Right lung (tissue), 10 donors: ENCODE measurements at places on chromosomes 3 and 15. TPM values are rescaled to one million over a fixed set of nuclear protein-coding genes. Genes with fewer than 3 reads are reported as not detected.

HEG1 gene
- 37.9 TPM for polyA plus RNA-seq

TLR9 gene
- 0.20 TPM for polyA plus RNA-seq

LYZL4 gene
- not detected for polyA plus RNA-seq

CFAP20DC gene
- 7.0 TPM for polyA plus RNA-seq

ESYT3 gene
- polyA plus RNA-seq = 25.6 TPM

ALDH1A2 gene
- 60.1 TPM for polyA plus RNA-seq

- DNase-seq = no peak
Measured at GRCh38 chr15:63475707-63476106, 28.7 kb upstream of the USP3 start.

DNA sequence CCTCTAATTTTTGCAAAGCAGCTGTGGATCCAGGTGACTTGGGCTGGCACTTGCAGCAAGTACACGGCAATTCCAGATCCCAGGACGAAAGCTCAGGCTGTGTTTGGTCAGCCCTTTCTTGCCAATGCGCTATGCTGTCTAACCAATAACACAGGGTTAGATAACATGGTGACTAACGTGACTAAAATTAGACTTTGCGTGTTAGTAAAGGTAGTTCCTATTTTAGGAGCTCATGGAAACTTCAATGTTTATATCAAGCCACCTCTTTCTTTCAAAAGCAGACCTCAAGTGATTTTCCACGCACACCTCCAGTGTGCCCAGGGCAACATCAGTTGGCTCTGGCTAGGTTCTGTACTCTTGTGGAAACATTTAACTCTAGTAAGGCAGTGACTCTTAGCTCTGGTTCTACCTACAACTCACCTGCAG lies 32.5 kb downstream of the CDCP1 start:
- no peak for DNase-seq

GRCh38 chr3:100759159-100759558 lies 49.9 kb downstream of the TFG start:
- DNase-seq = no peak

GRCh38 chr3:174315225-174315624 lies 543.9 kb upstream of the NAALADL2 start:
- no peak for DNase-seq

GRCh38 chr15:81113861-81114291 lies 20.2 kb upstream of the CFAP161 start:
- DNase-seq = no peak

DNA sequence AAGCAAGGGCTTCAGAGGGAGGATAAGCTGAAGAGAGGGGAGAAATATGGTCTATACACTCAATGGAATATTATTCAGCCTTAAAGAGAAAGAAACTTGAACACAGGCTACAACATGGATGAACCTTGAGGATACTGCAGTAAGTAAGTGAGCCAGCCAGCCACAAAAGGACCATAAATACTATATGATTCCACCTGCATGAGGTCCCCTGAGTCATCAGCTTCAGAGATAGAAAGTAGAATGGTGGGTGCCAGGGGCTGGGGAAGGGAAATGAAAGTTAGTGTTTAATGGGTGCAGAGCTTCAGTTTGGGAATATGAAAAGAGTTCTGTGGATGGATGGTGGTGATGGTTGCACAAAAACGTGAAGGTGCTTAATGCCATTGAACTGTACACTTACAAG lies 68.4 kb upstream of the SEC13 start:
- no peak for DNase-seq

- no peak for DNase-seq
Measured at GRCh38 chr3:114745322-114746240, 401.5 kb downstream of the ZBTB20 start.

- no peak for DNase-seq
Measured at GRCh38 chr3:10996345-10997013, 3.9 kb downstream of the SLC6A1 start.

DNA sequence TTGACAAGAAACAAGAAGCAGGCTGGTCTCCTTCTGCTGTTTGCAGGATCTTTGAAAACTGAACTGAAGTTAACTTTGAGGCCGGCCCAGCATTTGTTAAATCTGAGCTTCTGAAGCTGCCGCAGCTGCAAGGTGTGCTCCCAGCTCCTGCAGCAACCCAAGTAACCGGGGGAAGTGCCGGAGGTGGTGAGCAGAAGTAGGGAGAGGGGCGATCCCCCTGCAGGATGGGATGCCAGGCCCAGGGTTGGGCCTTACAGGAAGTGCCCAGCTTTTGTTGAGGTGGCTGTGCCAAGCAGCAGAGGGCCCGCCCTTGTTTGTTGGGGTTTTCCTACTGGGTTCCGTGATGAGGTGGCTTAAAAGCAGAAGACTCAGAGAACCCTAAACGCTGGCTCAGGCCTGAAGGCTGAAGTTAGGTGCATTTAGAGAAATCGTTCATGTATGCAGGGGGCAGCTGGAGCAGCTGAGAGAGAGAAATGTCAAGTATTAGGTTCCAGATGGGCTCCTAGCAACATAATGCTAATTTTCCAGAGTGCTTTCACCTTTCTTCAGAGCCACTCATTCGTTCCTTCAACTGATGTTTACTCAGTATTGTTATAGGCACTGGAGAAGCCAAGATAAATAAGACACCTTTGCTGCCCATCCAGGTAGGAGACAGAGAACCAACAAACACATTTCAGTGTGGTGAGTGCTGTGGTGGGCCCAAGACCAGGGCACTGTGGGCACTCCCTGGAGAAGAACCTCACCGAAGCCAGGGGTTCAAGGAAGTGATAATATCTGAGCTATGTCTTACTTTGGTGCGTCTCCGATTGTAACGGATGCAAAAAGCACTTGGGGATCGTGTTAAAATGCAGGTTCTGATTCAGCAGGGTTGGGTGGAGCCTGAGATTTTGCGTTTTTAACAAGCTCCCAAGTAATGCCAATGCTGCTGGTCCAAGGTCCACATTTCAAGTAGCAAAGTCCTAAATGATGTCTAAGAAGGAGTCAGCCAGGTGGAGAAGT lies 42.2 kb upstream of the PLCL2 start:
- peak; percentile 6 for DNase-seq

- DNase-seq = no peak
Measured at GRCh38 chr3:53705774-53706173, 140.4 kb downstream of the CHDH start.

GRCh38 chr3:183099838-183100204 lies 525 bp upstream of the MCCC1 start:
- no peak for DNase-seq

DNA sequence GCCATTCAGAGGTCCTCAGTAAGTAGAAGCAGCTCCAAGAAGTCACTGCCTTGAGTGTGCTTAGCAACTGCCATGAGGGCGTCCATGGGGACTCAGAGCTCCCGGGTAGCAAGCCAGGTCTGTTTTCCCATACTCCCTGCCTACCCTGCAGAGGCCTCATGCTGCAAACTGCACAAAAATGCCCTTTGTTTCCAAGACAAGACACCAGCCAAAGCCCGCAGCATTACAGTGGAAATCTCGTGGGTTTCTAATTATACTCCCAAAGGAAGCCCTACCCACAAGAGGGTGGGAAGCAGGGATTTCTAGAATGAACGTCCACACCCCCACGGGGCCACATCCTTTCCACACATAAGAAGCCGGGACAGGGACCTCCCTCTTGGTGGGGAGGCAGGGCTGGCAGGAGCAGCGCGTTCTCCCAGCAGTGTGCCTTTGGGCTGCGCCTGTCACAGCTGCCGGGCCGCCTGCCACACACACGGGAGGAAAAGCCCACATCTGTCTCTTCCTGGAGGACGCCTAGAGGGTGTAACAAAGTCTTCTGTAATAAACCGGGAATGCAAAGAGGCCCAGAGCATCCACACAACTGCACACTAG lies 31.1 kb downstream of the FAM174B start:
- no peak for DNase-seq

- DNase-seq = no peak
Measured at GRCh38 chr3:13273604-13274105, 146.5 kb downstream of the NUP210 start.

- no peak for DNase-seq
Measured at GRCh38 chr3:16993227-16993626, 108.5 kb downstream of the PLCL2 start.

- DNase-seq = no peak
Measured at GRCh38 chr3:65778968-65779367, 259.8 kb downstream of the MAGI1 start.
